NCI-H2081 treated with DMSO at 0.1 percent for 48 hours (cell line): ENCODE measurements at places on chromosomes 3 and 15.

GRCh38 chr15:80180468-80180867 lies 27.7 kb downstream of the FAH start:
- no peak for DNase-seq

- no peak for DNase-seq
These were observed 35.1 kb downstream of the DNAH1 start for GRCh38 chr3:52350981-52351761.

DNA sequence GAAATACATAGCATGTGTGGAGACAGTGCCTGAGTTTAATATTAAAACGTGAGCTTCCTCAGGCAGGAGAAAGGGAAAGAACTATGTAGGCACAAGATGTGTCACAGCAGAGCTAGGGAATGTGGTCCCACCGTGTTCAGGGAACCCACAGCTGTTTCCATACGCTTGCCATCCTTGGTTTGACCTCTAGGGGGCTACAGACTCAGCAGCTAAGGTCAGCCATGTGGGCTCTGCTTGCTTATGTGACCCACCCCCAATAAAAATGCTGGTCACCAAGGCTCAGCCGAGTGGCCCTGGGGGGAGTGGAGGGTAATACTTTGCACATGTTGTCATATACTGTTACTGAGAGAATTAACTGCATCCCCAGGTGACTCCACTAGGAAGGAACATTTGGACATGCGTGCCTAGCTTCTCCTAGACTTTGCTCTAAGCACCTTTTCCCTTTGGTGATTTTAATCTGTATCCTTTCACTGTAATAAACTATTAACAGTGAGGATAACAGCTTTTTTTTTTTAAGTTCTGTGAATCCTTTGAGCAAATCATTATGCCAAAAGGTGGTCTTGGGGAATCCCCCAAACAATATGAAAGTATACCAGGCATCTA lies 3.3 kb downstream of the TUBGCP5 start:
- DNase-seq: no peak

- no peak for DNase-seq
These were observed 48.8 kb downstream of the ALDH1A2 start for GRCh38 chr15:58016581-58017175.

DNA sequence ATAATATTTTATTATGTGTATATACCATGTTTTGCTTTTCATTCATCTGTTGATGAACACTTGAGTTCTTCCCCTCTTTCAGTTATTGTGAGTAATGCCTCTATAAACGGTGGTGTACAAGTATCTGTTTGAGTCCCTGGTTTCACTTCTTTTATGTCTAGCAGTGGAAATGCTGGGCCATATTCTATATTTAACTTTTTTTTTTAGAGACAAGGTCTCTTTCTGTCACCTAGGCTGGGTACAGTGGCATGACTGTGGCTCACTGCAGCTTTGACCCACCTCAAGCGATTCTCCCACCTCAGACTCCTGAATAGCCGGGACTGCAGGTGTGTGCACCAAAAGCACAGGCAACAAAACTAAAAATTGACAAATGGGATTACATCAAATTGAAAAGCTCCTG lies 19.9 kb downstream of the GOLM2 start:
- no peak for DNase-seq

GRCh38 chr3:190224863-190225692 lies 97.2 kb downstream of the CLDN1 start:
- no peak for DNase-seq

GRCh38 chr15:62390791-62391640 lies 225.9 kb upstream of the C2CD4B start:
- no peak for DNase-seq

DNA sequence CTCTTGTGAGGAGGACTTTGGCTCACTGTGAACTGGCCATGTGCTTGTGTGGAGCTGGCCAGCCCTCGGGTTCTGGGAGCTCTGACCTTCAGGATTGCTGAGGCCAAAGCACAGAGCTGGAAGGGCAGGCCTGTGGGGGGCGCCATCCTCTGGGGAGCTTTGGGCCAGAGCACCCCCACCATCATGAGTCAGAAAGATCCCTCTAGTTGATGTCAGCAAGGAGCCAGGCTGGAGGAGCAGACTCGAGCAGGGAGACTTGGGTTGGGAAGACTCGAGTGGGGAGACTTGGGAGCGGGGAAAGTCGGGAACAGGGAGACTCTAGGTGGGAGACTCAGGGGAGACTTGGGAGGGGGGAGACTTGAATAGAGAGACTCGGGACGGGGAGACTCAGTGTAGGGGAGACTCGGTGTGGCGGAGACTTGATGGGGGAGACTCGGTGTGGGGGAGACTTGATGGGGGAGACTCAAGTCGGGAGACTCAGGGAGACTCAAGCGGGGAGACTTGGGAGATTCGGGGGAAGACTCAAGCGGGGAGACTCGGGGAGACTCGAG lies 37.7 kb upstream of the PLXNA1 start:
- no peak for DNase-seq
